Spleen (tissue), 13 donors: ENCODE measurements at places on chromosomes 4 and X.

DNA sequence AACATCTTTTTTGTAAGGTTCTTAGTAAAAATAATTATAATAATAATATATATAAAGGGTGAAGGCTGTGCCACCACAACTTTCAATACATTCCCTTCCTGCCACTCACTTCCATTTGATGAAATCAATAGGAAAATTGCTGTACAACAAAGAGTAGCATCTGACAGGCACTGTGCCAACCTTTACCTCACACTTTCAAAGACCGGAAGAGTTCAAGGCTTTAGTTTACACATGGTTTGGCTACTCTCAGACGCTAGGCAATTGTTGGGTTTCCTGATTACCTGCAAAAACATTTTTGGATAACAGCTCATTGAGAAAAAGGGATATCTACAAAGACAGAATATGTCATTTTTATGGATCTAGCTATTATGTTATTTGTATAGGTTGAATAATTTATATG, 5.5 kb upstream of the ING2 start:
- DNase-seq = no peak

DNA sequence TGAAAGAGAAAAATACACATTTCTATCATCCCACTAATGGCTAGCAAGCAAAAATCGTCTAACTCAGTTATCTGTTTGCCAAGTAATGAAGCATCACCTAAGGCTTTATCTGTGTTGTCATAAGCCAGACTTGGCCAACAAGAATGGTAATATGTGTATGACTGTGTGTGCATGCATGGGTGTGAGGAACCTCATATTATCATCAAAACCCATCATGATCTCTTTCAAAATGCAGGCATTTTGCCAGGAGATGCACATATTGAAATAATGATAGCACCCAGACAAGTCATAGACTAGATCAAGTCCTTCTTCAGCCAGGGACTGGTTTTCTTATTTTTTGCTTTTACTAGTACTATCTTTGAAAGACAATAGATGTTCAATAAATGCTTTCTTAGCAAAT, 172.5 kb upstream of the FMR1 start:
- DNase-seq = no peak

DNA sequence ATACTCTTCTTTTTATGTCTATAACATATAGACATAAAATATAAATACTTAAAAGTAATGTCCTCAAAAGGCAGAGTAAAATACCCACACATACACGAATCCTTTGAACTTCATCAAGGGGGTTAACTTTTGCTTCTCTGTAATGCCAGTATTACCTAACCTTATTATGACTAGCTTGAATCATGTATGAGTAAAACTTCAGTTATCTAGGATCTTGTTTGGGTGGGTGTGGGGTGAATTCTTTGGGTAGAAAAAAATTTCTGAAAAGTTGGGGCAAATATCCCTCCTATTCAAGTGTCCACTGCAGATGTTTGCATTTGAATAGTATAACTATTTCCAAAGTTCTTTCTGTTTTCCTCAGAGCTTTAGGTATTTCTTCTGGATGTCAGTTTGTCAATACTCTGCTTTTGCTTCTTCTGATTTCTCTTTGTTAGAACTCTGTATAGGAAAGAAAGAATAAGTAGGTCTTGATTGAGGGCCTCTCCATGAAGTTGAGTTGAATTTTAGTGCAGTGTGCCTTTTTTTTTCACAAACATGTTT, 173.8 kb downstream of the ADGRL3 start:
- no peak for DNase-seq

DNA sequence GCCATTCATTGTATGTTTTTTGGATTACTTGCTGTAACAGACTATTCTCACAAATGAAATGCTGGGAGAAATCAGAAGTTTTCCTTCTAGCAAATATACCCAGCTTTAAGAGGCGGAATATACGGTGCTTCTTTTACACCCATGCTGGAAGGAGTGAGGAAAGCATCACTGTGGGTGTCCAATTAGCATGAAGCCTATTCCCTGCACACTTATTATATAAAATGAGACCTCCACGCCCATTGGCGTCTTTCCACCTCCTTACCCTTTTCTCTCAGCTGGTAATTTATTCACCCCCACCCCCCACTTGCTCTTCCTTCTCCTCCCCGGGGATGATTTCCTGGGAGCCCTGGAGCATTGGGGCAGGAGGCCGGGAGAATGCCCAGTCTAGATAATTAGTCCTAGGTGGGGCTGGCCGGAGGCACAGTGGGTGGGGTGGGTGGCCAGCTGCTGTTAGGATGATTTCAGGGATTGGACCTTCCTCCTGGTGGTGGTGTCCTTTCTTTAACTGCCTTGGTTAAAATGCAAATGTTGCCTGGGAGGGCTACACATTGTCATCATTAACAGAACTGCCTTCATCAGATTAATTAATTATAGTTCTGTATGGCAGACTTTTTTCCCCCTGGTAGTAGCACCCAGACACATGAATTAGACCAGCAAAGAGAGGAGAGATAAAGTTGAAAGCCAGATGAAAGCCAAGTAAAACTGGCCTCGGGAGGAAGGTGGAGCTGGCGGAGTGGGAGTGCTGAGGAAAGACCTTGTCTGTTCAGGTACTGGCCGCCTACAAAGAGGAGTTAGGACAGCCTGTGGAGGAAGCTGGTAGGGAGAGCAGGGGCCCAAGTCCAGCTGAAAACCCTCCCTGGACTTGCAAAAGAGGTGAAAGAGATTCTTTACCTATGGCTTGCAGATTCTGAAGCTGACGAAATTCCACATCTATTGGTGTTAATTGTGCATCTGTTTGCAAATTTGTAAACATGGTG, 11.4 kb downstream of the SHROOM2 start:
- DNase-seq = peak; percentile 20

DNA sequence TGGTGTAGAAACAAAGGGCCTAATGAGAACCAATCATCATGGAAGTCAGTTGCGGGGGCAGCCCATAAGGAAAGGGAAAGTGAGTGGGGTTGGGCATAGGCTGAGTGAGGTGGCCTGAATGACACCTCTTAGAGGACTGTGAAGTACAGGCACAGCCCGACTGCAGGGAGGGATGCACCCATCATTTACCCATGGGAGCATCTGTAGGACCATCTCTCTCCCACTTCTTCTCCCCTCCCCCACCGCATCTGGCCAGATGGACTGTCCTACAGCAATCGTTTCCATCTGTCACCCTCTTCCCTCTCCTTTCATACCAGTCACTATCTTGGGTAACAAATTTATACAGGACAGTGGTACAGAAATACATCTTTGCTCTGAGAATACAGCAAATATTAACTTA, 4.2 kb downstream of the STBD1 start:
- no peak for DNase-seq

GRCh38 chr4:763922-764321, 58.3 kb downstream of the PCGF3 start:
- DNase-seq = no peak

DNA sequence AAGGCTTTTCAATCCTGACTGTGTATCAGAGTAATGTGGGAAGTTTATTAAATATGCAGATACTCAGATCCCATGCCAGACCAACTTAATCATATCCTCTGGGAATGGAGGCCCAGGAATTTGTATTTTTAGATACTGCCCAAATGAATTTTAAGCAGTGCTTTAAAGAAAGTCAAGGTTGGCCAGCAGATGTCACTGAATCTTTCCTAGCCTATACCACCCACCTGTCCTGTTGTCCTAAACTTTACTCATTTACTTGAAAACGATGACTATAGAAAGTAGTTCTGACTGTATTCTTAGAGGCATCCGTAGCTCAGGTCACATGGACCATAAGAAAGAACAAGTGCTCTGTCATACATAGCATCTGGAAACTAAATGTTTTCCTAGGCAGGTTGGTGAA, 79.9 kb downstream of the AMOT start:
- no peak for DNase-seq

- DNase-seq = no peak
These were observed 36.2 kb upstream of the ARHGEF6 start for GRCh38 chrX:136816975-136817374.

DNA sequence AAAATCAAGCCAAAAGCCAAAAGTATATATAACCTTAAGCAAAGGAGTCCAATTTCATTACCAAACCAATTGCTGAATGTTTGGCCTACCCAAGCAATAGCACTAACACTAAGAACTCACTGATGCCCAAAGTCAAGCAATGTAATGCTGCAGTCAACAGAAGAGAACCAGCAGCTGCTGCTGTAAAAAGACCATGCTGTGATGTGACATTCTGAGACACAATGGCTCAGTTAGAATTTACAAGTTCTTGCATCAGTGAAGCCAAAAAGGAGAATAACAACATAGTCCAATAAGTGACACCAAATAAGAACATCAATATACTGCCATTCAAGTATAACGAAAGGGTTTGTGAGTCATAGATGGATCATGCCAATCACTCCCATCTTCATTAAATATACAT, 514.0 kb upstream of the DIAPH2 start:
- no peak for DNase-seq

- no peak for DNase-seq
These were observed 435.6 kb downstream of the TLL1 start for GRCh38 chr4:166308647-166309046.

DNA sequence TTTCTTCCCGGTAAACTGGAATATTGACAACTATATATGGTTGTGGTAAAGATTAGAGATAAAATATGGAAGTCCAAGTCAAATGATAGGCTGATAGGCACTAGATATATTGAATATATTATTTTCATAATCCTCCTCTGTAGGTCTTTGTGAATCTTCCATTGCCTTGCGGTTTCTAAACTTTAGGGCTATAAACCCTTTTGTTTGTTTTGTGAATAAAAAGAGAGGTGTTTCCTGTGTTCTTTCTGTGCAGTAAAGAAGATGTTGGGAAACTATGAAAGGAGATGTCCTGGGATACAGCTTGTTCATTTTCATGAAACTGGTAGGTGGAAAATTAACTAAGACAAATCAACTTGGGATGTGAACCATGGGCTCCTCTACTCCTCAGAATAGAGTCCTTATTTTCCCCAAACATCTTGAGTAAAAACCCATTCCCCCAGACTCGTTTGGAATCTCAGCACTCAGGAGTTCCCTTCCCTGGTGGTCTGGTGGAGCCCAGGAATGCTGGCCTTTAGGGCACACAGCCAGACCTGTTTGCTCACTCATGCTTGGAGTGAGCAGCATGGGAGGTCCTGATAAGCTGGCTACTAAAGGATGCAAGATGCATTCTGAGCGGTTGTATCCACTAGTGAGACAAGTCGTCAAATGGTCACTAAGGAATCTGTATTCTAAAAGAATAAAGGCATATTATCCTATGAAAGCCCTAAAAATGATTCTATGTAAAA, 22.2 kb downstream of the PRDM8 start:
- DNase-seq = no peak

DNA sequence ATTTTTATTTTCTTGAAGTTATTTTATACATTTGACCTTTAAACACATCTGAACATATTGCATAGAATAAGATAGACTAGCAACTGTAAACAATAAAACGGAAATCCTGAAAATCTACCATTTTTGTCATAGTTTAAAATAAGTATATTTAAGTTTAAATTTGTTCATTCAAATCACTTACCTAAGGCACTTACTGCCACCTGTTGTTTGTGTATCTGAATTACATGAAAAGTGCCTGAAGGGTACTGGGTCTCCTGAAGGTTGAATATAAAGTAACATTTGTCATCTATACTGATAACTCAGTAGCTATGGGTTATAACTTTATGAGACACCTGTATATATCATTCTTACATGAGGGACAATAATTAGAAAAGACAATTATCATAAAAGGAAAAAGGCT, 38.6 kb downstream of the TRPC5 start:
- no peak for DNase-seq

DNA sequence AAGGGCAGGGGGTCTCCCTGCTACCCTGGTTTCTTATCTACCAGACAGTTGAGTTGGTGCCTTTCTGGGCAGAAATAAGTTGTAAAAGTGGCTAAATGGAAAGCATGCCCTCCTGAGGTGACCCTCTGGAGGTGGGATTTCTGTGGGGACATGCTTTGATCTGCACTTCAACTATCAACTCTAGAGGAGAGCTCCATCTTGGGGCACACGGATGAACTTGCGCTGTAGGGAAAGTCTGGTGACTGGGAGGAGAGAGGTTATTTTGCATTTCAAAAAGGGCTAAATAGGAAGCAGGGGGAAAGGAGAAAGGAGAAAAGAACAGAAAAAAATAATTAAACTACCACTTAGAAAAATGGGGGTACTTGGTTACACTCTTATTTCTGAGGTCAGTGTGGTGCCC, 12.7 kb upstream of the RHOXF2B start:
- no peak for DNase-seq

- DNase-seq = no peak
These were observed 39.6 kb downstream of the DGKK start for GRCh38 chrX:50430917-50431575.

- no peak for DNase-seq
These were observed 1.2 kb downstream of the TLL1 start for GRCh38 chr4:165874072-165874790.

- peak; percentile 86 for DNase-seq
These were observed 4.3 kb upstream of the TLR6 start for GRCh38 chr4:38860788-38861424.

DNA sequence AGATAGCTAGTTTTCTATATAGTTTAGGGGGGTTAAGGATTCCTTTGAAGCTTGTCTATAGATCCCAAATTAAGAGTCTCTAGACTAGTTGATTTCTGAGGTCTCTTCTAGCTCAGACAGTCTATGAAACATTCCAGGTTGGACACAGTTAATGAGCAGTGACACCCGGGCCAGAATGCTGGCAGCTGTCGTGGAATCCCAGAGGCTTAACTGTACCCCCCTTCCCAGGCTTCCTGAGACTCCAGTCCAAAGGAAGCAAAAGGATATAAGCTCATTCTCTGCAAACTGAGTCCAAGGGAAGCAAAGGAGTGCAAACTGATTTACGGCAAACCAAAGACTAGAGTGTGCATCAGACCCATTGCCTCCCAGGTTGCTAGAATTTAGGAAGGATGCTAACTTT, 62.9 kb downstream of the DCX start:
- DNase-seq = no peak

DNA sequence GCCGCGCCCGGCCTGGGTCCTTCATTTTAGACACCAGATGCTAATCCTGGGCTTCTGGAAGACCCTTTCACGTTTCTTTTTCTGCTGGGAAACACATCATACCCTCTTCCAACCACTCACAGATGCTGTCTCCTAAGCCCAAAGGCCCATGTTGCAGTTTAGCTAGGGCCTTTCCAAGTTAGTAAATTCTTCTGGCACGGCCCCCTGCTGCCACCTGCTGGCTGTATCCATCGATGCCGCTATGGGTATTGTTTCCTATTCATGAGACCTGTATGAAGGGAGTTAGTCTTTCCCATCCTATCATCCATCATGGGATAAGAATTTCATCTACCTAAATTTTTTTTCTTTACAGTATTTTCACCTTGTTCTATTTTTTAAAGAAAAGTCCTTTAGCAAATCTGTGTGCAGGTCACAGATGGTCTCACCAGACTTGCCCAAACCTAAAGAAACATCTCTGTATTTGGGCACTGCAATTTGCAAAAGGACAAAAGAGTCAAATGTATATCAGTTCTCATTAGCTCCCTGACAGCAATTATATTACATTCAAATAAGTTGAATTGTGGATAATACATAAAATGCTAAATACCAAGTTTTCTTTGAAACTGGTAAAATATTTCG, 37.8 kb upstream of the SLC9A7 start:
- DNase-seq = peak; percentile 85

GRCh38 chrX:11196476-11196875, 85.3 kb downstream of the HCCS start:
- DNase-seq = no peak

- DNase-seq = no peak
These were observed 187.1 kb downstream of the MGST2 start for GRCh38 chr4:139852612-139853269.

GRCh38 chr4:12138488-12138887, 709.8 kb upstream of the HS3ST1 start:
- DNase-seq = no peak

GRCh38 chr4:76704133-76704881, 193.6 kb downstream of the SOWAHB start:
- DNase-seq = no peak
